Esophagus squamous epithelium (tissue), 5 donors: ENCODE measurements at places on chromosomes 7 and 10. TPM values are rescaled to one million over a fixed set of nuclear protein-coding genes. Genes with fewer than 3 reads are reported as not detected.

- no peak for DNase-seq
Observed at GRCh38 chr7:70480927-70481569, 650.9 kb upstream of the GALNT17 start.

DNA sequence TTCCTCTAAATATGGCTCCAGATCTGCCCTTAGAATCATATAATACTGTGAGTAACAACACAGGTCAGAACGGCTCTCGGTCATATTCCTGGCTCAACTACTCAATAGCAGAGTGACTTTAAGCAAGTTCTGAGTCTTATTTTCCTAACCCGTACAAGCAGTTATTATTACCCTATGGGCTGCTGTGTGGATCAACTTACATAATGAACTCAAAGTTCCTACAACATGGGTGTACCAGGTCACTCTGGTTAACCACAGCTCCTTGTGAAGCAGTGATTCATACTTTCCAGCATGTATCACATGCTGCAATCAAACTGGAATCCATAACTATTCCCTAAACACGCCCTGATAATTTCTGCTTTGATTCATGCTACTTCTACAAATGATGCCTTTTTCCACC lies 107.3 kb downstream of the LRRN3 start:
- DNase-seq = no peak

Gene IL2RA
- total RNA-seq = 3.0 TPM

DNA sequence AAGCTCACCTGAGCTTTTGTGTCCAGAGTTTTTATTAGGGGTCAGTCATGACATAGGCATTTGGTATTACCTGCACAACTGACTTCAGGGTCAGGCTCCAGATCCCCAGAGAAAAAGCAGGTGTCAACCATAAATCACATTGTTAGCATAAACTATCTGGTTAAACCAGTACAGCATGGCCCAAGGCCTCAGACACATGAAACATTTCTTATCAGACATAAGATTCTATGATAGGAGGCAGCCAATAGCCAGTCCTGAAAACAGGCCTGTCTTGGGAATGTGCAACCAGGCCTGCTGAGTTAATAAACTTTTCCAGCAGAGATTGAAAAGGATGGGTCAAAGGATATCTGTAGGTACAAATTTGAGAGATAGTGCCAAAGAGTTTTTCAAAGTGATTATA lies 116.1 kb downstream of the TPST1 start:
- DNase-seq = no peak

GRCh38 chr10:51667678-51668335 lies 31.6 kb downstream of the CSTF2T start:
- DNase-seq = no peak

DNA sequence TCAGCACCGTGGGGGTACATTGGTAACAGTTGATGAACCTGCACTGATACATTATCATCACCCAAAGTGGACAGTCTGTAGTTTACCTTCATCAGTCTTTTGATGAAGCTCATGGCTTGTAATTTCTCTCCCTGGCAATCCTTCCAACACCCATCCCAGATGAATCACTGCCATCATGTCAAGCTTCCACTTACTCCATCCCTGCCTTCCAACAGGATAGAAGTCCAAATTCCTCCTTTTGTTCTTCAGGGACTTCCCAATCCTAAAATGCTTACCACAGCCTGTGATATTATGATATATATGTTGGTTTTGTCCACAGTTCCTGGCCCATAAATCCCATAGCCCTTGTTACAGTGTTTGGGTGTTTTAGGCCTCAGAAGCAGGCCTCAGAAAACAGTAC lies 16.1 kb downstream of the SNX10 start:
- no peak for DNase-seq

Gene TMEM213
- not detected for total RNA-seq

DNA sequence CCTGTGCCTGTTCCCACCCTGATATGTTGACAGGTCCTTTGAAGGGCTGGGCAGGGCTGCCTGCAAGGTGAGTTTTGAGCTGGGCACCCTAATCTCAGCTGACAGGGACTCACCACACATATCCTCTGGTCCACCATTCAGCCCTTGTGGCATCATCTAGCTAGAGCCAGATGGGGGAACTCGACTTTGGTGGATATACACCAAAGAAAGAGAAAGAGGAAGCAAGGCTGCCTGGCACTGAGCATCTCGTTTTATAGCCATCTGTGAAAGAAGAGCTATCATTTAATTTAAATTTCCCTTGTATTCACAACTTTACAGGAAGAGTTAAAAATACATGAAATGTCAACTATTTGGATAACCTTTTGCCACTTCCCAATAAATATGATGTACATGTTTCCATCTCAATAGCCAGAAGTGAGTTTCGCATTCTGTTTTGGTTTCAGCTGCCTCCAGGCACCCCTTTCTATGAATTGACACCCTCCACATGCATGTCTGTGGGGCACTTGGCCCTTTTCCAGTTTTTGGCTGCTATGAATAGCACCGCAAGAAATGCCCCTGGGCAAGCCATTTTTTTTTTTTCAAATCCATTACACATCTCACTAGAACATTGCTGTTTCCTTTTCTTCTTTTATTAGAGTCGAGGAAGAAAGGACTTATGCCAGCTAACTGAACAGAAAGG lies 22.9 kb upstream of the GRB10 start:
- no peak for DNase-seq

Gene RAPGEF5
- total RNA-seq = 32.4 TPM

Gene PLCE1
- 1.8 TPM for total RNA-seq

Gene HOXA11
- total RNA-seq = not detected

DNA sequence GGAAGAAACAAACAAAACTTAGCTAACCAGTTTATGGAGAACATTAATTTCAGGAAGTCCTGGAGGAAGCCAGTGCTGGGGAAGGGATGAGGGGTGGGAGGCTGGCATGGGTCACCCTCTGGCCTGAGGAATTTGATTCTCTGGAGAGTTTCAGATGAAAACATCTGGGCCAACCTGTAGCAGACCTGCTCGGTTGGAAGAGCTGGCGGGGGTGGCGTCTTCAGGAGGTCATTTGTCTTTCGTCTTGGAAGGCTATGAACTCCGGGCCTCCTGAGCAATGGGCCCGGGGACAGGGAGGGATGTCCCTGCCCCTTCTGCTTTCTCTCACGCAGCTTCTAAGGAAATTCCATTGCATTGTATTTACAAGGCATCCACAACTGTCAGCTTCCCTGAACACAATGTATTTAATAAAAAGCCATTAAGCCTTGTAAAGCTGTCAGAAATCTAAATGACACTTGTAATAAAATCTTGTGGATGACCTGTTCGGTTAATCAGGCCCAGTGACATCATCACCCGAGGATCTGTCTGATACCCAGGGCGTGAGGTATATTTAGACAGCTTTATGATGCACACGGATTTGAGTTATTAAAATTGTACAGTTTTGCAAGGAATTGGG lies 250.5 kb downstream of the RAB11FIP2 start:
- DNase-seq = no peak

DNA sequence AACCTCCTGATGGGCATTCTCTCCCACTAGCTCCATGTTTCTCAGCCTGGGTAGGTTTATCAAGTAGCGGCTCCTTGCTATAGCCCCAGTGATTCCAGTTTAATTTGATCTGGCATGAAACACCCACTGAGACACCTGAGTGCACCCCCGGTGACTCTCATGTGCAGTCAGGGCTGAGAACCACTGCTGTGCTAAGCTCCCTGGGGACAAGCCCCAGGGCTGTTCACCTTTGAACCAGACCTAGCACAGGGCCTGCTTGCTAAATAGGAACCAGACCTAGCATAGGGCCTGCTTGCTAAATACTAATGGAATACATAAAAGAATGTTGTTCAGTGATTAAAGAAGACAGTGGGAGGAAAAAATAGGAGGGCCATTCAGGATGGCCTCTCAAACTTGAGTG lies 167.6 kb downstream of the JAZF1 start:
- DNase-seq = no peak

GRCh38 chr7:24956021-24956420 lies 24.0 kb downstream of the OSBPL3 start:
- no peak for DNase-seq

DNA sequence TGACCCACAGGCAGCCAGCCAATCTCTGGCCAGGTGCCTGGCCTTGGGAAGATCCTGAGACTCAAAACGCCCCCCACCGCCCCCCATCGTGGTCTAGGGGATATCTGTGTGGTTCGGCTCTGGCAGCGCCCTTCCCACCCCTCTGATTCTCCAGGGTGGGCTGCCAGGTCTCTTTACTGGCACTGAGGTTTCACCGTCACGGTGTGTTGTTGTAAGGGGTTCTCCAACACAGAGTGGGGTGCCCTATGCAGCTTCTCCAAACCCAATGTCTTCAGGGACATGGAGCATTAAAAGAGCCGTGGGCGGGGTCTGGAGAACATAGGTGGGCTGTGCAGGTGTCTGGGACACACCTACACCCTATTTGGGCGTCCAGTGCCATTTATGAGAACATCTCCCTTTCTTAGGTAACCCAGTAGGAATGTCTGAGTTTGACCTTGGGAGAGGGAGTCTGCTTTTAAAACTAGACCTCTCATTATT lies 1.5 kb downstream of the MAFK start:
- no peak for DNase-seq

GRCh38 chr10:119871881-119872609 lies 598 bp downstream of the MCMBP start:
- DNase-seq = no peak

DNA sequence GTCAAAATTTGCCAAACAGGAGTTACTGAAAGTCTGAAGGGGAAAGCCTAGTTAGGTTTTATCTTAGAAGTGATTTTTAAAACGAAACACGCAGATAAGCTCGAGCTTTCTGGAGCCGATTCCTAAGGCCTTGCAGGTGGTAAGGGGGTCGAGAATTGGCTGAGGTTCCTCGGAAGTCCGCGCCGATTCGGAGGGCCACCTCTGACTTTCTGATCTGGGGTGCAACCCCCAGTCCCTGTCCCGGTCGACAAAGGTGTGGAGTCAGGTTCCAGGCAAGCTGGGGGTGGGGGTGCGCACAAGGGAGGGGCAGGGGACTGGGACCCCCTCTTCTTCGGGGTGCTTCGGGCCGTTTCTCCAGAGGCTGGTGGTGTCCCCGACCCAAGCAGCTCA lies 701 bp upstream of the CUL1 start:
- no peak for DNase-seq

Gene FAM25C
- total RNA-seq = not detected

Gene NODAL
- not detected for total RNA-seq

Gene LEP
- not detected for total RNA-seq

DNA sequence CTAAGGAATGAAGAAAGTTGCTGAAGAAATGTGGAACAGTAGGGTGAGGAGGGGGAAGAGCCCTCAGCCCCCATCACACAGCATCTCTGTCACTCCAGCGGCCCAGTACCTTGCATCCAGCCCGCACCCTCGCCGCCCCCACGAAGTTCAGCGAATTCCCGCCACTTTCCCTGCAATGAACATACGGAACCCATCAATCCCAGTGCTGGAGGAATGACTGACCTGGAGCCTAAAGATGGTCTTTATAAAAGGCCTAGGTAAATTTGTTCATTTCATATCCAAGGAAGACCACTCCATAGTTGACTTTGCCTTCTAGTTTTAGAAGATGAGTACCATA lies 779 bp upstream of the KIF5B start:
- no peak for DNase-seq

- DNase-seq = no peak
Observed at GRCh38 chr10:123245264-123245663, 91.1 kb downstream of the BUB3 start.

DNA sequence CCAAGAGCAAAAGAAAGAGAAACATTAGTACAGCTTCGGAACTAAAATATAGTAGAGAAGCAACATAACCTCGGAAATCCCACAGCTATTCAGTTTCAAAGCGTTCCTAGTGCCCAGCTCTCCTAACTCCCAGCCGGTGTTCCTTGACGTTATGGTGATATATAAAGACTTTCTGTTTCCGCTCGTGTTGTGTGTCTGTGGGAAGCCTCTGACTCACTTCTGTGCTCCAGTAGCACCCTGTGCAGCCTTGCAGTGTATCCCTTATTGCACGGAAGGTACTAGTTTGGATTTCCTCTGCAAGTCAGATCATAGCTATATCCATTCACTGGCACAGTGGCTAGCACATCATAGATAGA lies 535 bp downstream of the ASAH2B start:
- DNase-seq = no peak

Gene MTG1
- total RNA-seq = 29.5 TPM

DNA sequence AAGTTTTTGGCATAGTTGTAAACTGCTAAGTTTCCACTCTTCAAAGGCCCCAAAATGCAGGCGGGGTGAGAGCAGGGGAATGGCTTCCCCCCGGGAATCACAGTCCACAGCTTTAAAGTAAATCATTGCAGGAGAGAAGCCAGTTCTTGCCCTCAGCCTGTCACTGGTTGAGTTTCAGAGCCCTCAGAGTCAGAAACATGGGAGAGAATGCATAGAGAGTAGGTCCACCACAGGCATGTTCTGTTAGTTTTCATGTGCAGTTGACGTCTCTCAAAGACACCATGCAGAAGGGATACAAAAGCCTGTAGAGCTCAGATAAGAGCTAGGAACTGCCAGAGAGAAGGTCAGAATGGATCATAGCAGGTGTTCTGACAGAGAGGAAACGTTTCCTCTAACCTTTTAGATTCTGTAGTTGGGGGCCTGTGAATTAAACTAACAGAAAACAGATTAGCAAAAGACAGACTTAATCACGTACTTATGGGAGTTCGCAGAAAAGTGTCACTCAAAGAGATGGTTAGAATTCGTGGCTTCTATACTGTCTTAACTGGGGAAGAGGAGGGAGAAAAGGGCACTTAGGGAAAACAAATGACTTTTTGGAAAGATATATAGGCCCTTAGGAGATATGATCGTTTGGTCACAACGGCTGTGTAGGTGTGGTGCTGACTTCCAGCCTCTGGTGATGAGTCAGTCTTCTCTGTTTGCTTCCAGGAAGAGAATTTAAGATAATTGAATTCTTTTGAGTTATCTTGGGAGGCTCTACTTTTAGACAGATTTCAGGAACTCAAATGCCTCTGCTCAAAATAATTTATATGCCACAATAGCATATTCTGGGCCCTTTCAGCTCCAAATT lies 48.0 kb upstream of the MSRB2 start:
- DNase-seq = no peak

- no peak for DNase-seq
Observed at GRCh38 chr7:158655931-158656441, 48.6 kb downstream of the NCAPG2 start.

- DNase-seq = no peak
Observed at GRCh38 chr7:16114633-16115032, 306.7 kb downstream of the CRPPA start.

DNA sequence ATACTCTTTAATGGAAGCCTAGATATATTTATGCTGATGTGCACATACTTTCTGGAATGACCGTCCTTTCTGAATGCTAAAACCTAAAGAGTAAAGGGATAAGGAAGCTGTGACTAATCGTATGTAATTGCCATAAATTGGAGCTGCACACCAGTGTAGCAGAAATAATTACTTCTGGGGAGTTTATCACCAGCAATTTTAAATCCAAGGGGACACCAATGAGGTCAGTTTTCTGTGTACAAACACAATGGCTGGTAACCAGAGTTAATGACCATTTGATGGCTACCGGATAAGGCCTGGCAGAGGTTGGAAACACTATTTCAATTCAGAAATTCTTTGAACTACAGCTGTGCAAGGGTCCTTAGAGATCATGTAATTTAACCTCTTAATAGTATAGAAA lies 670.1 kb downstream of the REEP3 start:
- DNase-seq = no peak
